HEK293T (cell line): ENCODE measurements at places on chromosomes 6 and 20.

- no peak for DNase-seq
Measured at GRCh38 chr6:13513626-13514502, 26.5 kb upstream of the GFOD1 start.

DNA sequence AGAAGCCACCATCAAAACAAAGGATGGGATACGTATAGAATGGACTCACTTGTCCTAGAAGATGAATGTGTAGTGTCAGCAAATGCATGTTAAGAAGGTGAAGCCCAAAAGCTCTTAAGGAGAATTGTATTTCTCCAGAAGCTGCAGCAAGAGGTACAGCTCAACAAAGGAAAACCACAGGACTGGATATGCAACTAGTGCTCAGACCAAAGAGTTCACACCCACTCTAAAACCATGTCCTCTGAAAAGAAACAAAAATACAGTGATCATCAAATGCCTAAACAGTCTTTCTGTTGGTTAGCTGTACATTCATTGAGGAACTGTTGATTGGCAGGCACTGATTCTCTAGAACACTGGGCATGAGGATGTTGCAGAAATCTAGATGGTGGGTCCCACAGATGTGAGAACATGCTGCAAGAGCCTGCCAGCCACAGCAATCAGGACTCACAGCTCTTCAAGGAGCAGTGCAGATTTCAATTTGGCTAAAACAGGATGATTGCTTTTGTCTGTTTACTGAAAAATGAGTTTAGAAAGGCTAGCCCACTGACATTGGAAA, 94.6 kb downstream of the COL9A1 start:
- DNase-seq, result no peak

- no peak for DNase-seq
Measured at GRCh38 chr6:79223611-79224404, 10.7 kb downstream of the HMGN3 start.

DNA sequence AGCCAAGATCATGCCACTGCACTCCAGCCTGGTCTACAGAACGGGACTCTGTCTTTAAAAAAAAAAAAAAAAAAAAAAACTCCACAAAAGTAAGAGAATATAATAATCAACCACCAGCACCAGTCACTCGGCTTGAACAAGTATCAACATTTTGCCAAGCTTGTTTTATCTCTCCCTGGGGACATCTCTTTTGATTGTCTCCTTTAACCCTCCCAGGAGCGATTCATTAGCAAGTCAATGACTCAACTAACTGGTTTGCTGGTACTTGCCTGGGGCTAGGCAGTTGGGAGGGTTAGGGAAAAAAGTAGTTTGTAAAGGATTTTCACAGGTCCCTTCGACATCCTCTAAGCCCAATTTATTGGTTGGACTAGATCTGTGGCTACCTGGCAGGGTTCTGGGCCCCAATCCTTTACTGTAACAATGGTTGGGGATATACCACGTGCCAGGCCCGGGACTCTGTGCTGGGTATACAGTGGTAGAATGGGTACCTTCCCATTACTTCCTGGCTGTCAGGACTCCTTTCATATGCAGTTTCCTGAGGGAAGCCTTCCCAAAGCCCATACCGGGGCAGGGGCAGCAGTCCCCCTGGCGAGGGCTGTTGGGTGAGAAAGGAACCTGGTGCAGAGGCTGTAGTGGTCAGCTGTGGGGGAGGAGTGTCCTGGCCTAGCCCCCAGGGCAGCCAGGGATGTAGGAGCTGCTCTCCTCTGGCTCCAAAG, 12.2 kb downstream of the TGIF2 start:
- no peak for DNase-seq

DNA sequence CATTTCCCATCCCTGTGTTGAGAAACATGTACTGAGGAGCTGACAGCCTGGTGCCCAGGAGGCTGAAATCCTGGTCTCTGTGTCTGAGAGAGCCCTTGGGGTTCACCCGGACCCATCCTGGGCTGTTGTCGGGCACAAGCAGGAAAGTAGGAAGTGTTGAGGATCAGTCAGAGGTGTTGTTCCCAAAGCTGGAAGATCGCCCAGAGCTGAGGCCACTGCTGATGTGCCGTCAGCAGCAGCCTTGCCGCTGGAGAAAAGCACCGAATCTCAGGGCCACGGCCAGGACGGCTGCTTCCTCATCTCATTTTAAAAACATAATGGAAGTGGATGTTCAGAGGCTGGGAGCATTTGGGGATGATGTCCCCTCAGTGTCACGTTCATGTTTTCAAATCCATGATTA, 218.5 kb downstream of the UST start:
- no peak for DNase-seq

DNA sequence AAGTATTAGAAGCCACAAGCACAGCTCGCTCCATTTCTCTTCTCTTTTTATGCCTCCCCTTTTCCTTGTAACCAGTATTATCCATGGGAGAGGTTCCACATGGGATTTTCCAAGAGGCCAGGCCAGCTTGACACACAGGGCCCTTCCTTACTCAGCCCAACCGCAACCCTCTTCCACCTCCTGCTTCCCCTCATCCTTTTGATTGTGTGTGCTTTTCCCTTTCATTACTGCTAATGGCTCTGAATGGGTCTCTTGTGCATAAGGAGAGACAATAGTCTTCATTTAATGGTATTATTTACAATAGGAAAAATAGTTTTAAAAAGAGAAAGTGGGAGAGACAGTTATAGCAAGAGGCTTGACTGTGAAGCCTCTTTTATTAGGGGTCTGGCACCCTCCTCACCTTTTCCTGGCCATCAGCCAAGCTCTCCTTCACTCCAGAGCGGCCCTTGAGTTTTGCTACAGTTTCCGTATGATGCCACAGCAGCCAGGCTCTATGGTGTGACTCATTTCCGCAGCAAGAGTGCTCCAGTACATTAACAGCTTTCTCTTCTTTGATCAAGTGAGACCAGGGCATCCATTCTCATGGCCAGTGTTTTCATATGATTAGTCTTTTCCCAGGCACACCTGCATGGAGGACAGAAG, 579.5 kb downstream of the TFAP2B start:
- no peak for DNase-seq

- no peak for DNase-seq
Measured at GRCh38 chr20:50589548-50590347, 79.6 kb downstream of the PTPN1 start.

DNA sequence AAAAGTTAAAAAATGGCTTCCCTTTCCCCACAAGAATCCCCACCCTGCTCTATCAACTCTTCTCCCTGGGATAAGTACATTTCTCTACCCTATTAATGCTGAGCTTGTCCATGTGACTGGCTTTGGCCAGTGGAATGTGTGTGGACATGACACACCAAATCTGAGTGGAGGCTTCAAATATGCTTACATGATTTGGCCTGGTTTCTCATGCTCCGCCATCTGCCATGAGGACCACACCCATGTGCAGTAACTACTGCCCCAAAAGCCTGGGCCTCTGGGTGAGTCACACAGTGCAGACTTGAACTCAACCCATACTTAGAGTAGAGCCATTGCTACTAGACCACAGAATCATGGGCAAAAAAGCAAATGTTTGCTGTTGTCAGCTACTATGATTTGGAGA, 65.4 kb downstream of the PRND start:
- DNase-seq, result no peak

GRCh38 chr6:22888163-22888752, 318.9 kb downstream of the HDGFL1 start:
- no peak for DNase-seq

GRCh38 chr6:150076196-150076893, 7.4 kb upstream of the ULBP3 start:
- DNase-seq, result peak; percentile 38

GRCh38 chr20:24828992-24829648, 119.9 kb upstream of the CST7 start:
- DNase-seq, result no peak
